ENCODE measurements at places on chromosomes 6 and 20.

DNA sequence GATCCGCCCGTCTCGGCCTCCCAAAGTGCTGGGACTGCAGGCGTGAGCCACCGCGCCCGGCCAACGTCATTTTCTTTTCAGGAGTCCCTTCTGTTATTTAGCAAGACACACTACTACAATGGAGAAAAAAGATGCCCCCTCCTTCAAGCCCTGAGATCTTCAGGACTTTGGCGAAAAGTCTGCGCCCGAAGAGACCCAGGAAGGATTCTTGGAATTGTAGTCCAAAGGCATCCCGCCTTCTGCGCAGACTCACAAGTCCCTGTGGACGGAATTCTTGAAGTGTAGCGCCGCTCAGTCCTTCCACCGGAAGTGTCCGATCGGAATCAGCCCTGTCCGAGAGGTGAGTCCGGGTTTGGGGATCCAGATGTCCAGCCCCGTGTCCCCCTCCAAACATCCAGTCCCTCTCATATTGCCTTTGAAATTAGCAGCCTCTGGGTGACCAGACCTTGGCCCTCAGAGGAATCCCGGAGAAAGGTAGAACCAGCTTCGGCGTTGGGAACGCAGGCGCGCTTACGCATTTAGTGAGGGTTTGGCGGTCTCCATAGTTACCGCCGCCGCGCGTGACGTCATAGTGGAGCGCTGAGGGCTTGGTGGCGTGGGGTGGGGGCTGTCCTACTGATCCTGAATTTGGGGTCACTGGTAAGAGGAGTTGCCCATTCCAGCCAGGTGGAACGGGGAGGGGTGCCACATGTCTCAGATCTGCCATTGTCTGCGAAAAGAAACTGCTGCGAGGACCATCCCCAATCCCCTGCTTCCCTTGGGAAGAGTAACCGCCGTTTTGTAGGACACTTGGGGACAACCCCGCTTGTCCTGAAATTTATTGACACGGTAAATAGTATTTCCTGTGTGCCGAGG, 490 bp downstream of the ZNF165 start:
- DNase-seq, result peak; percentile 83

DNA sequence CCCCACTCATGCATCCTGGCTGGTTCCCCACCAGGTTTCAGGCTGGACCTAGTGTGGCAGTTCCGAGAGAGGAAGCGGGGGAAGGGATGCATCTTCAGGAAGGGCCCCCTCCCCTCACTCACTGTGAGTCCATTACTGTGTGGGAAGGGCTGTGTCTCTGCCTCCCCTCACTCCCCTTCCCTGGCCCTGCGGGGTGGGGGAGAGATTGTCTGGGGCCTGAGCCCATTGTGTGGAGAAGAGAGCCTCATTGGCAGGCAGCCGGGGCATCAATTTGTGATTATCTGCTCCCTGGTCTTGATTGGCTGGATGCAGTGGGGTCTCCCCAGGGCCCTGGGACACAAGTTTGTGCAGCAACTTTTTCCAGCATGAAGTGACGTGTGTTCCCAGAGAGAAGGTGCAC, 4.1 kb upstream of the MYT1 start:
- DNase-seq, result no peak

DNA sequence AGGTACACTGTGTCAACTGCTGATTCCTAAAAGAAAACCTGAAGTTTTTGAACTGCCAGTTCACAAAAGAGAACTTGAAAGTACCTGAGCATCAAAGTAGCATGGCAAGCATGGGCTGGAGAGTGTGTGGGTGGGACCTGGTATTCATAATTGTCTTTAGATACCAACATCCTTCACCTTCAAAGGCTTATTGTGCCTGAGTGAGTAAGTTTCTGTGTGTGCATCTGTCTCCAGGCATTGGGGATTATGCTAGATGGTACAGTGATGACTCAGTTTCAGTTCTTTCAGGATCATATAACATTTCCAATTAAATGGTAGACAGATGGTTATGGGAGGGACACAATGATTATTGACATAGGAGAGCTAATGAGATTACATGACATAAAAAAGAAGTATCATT, 238.5 kb downstream of the ZFAND3 start:
- no peak for DNase-seq

DNA sequence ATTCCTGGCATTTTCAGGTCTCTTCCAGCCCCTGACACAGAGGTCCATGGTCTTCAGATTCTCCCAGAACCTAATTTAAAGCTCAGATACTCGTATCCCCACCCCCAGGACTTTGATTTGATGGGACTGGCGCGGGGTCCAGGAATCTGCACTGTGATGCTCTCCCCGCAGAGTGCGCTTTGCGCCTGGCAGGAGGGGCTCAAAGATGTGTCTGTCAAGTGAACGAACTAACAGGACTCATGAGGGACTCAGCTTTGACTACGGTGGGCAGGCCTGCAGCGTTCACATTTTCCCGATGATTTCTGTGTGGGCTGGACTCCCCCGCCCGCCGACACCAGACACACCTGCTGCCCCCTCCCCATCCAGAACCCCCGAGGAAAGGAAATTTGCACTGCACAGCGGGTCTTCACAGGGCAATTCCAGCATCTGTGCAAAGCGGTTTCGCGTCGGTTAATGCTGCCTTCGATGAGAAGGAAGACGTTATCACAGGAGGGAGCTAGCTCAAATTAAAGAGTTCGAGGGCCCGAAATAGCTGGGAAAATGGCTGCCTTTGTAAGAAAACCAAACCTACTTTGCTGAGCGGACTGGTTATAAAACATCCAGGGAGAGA, 90.2 kb downstream of the ZDHHC14 start:
- no peak for DNase-seq

DNA sequence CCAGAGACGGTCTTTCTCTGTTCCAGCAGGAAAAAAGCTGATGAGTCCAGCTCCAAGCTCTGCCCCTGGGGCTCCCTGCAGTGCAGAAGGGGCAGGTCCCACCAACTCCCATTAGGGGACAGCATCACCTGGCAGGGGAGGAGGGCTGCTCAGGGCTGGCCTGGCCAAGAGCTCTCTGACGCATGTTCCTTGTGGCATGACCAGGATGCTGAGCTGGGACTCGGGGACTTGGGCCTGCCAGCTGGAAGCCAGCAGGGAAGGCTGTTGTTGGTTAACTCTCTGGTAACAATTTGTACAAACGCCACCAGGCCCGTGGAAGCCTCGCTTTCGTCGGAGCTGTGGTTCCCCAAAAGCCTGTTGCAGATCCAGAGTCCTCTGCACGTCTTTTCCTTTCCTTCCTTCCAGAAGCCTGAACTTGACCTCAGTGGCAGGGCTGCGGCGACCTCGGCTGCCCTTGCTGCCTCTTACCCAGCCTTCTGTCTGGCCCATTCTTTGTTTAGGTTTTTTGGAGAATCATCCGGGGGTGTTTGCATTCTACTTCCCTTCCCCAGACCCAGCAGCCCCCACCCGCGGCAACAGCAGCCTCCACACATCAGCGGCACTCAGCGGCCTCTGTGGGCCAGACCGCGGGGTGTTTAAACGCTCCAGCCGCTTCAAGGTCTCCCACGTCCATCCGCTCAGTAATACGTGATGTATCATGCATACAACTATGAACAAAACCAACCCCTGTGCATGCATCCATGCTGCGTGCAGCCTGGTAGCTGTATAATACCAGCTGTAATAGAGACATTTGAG, 63.3 kb downstream of the GNAS-AS1 start:
- no peak for DNase-seq

- DNase-seq, result no peak
Measured at GRCh38 chr20:15163632-15164031, 826.2 kb upstream of the FLRT3 start.

- peak; percentile 74 for DNase-seq
Measured at GRCh38 chr6:32118782-32119628, 9.0 kb downstream of the ATF6B start.

DNA sequence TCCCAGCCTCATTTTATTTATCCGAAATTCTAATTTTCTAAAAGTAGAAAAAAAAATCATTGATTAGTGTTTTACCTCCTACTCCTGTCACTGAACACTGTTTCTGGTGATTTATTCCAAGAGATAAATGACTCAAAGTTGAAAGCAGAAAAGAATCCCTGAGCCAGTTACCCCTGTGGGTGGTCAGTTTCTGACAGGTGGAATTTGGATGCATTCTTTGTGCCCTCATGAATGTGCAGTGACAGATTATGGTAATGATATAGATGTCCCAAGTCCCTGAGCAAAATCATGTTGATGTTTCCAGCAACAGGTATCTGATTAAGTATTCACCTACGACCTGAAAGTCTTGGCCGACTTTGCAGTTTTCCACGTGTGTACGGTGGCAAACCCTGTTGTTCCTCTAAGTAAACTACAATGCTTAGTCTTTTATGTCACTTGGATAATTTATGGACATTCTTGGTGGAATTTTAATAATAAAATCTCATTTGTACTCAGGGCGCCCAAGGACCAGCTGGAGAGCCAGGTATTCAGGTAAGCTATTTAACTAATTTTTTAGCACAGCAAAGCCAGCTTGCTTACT, 153.6 kb downstream of the COL9A1 start:
- DNase-seq, result no peak

DNA sequence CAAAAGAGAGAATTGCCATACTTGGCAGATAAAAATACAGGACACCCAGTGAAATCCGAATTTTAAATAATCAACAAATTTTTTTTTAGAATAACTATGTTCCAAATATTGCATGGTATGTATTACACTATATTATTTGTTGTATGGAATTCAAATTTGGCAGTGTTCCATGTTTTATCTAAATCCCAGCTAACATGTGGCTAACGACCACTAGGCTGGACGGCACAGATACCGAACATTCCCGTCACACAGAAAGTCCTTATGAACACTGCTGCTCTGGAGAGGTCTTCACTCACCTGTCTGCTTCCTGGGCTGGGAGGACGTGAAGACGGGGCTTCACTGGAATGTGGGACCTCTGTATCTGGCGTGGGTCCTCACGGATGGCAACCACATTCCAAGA, 32.8 kb downstream of the SNX5 start:
- DNase-seq, result no peak

GRCh38 chr6:17501442-17501841, 98.7 kb upstream of the FAM8A1 start:
- DNase-seq, result no peak

DNA sequence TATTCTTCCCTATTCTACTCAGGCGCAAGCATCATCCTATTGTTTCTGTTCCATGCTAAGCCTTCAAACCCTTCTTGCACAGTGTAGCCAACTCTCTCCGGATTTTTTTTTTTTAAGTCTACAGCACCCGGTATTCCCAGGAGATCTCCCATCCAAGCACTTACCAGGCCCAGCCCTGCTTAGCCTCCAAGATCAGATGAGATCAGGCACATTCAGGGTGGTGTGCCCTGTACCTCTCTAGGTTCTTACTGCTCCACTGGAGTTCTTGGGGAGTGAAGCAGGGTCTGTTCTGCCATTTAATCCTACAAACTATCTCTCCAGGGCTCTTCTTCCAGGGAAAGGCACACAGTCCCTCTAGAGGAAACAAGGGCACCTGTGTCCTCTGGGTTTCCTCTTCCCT, 14.9 kb upstream of the NUP153 start:
- DNase-seq, result no peak

DNA sequence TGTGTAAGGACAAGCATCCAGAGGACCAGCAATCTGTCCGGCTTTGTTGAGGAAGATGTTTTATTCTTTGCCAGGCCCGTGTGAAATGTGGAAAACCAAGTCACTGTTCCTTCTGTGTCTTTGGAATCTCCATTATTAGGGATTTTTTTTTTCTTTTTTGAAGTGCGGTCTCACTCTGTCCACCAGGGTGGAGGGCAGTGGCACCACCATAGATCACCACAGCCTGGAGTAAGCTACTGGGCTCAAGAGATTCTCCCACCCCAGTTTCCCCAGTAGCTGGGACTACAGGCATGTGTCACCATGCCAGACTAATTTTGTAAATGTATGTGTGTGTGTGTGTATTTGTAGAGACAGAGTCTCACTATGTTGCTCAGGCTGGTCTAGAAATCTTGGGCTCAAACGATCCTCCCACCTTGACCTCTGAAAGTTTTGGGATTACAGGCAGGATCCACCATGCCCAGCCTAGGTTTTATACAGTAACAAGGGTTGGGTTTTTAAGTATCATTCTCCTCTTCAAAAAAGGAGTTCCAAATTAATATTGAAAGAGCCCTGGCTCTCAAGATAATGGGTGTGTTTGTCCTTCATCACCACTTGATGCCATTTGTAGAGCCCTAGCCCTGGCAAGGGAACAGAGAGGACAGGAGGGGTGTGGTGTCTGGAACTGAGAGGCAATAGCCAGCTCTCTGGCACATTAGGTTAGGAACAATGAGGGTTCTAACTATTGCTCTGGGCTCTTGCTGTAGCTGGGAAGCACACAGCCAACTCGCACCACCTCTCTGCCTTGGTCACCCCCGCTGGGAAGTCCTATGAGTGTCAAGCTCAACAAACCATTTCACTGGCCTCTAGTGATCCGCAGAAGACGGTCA, 3.1 kb downstream of the LAMP5 start:
- DNase-seq, result no peak

- no peak for DNase-seq
Measured at GRCh38 chr20:24720957-24721356, 228.1 kb upstream of the CST7 start.

DNA sequence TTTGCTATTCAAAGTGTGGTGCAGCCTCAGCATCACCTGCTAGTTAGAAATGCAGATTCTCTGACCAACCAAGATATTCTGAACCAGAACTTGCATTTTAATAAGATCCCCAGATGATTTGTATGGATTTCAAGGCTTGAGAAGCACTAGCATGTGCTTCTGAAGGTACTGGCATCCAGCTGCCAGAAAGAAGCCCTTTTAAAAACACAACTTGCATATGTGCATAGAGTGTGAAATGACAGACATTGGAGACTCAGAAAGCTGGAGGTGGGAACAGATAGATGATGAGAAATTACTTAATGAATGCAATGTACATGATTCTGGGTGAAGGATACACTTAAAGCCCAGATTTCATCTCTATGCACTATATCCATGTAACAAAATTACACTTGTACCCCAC, 409.3 kb upstream of the SPTLC3 start:
- no peak for DNase-seq

GRCh38 chr6:126753606-126754005, 364.9 kb upstream of the RSPO3 start:
- DNase-seq, result no peak

DNA sequence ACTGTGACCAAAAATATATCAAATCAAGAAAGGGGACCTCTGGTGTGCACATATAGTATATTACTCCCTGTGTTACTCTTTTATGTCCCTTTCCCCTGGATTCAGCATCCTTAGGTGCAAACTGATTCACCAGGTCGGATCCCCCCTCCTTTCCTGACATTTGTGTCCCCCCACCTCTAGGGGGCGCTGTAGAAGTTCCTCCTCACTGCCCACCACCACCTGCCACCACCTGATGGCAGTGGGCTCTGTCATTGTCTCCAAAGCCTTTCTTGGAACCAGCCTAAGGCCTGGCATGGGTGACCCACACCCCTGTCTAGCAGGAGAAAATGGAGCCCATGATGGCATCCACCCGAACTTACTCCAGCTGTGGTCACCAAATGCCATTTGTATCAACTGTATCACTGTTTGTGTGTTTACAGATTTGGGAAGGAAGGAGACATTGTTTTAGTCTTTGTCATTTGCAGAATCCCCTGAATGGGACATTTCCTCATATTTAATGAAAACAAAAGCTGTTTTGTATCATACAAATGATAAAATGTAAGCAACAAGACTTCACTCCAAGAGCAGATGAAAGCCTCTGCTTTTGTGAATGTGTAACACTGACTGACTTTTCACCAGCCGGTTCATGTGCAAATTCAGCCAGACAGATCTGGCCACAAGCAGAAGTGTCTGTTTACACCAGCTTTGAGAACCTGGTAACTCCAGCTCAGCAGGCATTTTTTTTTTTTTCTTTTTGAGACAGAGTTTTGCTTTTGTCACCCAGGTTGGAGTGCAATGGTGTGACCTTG, 66.2 kb downstream of the ARMC2 start:
- DNase-seq, result peak; percentile 49

Data from germinal center (tissue), 1 donor.